ENCODE measurements at places on chromosomes 11 and 22. TPM values are rescaled to one million over a fixed set of nuclear protein-coding genes. Genes with fewer than 3 reads are reported as not detected.

PIH1D2 gene
- total RNA-seq, result 1.4 TPM

BIRC3 gene
- total RNA-seq, result 10.0 TPM

KCNQ1OT1 gene
- total RNA-seq, result 0.54 TPM

FBLN1 gene
- 29.0 TPM for total RNA-seq

NXPE4 gene
- not detected for total RNA-seq

RAC2 gene
- 24.0 TPM for total RNA-seq

CARD16 gene
- not detected for total RNA-seq

GRCh38 chr11:46170797-46171196 lies 49.5 kb upstream of the PHF21A start:
- no peak for DNase-seq

DNA sequence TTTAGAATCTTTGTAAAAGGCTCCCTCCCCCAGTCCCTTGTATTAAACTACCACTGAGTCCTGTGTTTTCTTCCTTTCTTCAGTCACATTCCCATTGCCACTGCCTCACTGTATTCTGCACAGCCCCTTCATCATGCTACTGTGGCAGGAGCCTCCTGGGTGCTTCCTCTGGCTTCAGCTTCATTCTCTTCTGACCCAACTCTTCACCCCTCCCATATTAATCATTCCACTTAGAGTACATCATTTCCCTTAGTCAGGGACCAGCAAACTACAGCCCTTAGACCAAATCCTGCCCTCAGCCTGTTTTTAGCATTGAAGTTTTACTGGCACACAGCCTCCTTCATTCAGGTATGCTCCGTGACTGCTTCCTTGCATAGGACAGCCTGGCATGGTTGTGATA lies 127.7 kb upstream of the MTNR1B start:
- no peak for DNase-seq

GRCh38 chr11:34904421-34904955 lies 11.7 kb downstream of the APIP start:
- no peak for DNase-seq

- DNase-seq, result no peak
Measured at GRCh38 chr22:33842006-33842354, 78.3 kb downstream of the LARGE1 start.

DNA sequence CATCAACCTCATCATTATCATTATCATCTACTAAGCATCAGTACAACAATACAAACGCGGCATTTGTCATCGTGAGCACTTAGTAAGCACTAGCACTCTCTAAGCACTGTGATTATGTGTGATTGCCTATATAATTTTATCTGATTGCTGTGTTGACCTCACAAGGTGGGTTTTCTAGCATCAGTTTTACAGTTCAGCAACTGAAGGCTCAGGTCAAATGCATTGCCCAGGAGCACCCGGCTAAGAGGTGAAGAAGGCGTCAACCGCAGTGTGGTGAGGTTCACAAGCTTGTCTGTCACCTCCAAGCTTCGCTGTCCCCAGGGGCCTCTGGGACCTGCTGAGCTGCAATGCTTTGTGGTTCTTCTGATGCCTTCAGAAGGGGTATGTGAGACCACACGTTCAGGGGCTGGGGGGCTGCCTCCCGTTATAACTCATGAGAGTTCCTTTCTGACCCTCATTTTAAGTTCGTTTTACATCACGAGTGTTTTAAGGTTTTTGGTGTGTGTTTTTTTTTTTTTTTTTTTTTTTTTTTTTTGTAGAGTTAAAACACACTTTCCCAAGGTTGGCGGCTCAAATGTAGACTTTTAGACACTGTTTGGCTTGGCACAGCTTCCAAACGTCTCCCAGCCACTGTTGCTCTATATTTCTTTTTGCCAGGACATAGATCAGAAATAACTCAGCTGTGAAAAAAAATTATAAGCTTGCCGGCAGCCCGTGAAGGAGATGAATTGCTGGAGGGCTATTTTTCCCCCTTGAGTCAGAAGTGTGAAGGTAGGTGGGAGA lies 33.8 kb upstream of the SCUBE1 start:
- DNase-seq, result no peak

GRCh38 chr11:65036931-65037330 lies 4.1 kb upstream of the SAC3D1 start:
- no peak for DNase-seq

- DNase-seq, result no peak
Measured at GRCh38 chr22:35860837-35861236, 143.2 kb downstream of the APOL5 start.

GRCh38 chr11:78282821-78283220 lies 94.1 kb downstream of the USP35 start:
- no peak for DNase-seq

DNA sequence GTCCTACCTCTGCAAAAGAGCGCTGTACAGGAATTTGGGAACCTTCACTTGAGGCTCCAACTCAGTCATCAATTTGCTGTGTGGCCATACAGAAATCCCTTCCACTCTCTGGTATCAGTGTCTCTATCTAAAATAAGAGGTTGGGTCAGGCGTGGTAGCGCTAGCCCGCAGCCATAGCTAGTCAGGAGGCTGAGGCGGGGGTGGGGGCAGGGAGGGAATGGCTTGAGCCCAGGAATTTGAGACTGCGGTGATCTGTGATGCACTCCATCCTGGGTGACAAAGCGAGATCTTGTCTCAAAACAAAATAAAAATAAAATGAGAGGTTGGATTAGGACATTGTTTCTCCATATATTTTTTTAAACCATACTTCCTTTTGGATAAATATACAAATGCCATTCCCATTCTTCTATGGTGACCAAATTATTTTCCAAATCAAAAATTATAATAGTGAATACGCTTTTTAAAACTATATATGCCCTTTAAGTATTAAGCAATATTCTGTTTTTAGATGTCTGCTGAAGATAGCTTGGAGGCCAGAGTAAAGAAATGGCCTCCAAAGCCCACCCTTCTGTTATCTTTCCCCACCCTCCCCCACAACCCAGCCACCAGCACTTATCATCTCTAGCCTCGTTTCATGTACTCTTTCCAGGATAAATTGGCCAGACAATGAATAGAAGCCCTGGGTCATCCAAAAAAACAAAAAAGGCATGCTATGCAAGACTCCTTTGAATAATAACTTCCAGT lies 87.2 kb downstream of the PLEKHA7 start:
- no peak for DNase-seq

GRCh38 chr22:38946771-38947170 lies 10.6 kb upstream of the APOBEC3A start:
- DNase-seq, result no peak

- DNase-seq, result no peak
Measured at GRCh38 chr22:42202669-42203068, 67.8 kb downstream of the TCF20 start.

DNA sequence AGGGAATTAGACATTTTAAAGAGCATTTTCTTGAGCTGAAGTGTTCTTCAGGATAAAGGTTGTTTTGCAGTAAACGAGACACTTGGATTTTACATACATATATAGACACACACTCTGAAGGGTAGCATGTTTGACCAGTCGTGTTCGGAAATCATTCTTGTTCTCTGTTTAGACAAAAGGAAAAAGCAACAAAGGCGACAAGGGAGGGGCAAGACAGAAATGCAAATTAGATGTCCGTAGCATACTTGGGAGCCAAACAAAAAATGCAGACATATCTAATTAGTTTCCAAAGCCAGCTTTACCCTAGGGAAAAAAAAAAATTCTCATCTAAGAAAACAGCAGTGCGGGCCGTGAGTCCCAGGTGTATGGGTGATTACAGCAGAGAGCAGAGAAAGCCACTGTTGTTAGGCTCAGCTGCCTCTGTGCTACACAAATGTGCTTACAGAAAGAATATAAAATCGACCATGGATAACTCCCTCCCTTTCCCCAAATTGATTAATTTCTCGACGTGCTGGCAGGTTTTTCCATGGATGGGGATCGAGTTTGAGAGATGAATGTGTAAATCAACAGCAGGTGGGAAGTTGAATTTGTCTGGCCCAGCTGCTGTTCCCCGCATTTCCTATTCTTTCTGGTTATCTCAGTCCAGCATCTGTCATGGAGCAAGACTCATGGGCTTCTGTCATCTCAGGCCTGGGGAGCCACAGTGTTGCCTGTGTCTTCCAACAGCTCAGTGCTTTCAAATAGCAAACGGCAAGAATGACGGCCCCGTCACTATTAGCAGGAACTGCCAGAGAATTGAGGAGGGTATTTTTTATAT lies 176.5 kb upstream of the TTC12 start:
- no peak for DNase-seq

All from kidney epithelial cell (primary cell).